Psoas muscle (tissue), 8 donors: ENCODE measurements at places on chromosomes 6 and 20. TPM values are rescaled to one million over a fixed set of nuclear protein-coding genes. Genes with fewer than 3 reads are reported as not detected.

DNA sequence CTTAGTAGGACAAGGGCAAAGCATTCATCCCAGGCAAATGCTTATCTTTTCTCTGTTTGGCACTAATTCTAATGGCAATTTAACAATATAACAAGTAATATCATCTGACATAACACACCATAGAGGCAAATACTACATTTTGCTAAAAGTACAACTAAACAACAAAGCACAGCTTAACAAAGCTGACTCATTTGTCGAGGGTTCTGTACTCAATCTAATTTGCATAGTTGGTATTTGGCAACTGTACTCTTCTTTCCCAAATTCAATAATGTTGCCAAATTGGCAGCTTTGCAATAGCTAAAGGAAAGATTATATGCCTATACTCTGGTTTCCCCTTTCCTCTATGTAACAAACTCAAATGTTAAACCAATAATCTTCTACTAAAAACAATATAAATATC is 461.0 kb downstream of the PKHD1 start:
- no peak for DNase-seq
- H3K27ac ChIP-seq, result no peak overlapping the region
- H3K27me3 ChIP-seq, result no peaks in the 10 kb centered on the region
- no peak overlapping the region for H3K4me3 ChIP-seq
- H3K4me1 ChIP-seq, result no peaks in the 10 kb centered on the region
- no peaks in the 10 kb centered on the region for H3K36me3 ChIP-seq

GRCh38 chr6:2157441-2158127 is 87.8 kb downstream of the GMDS start:
- H3K27ac ChIP-seq, result no peak overlapping the region
- no peaks in the 10 kb centered on the region for H3K27me3 ChIP-seq
- H3K4me1 ChIP-seq, result peaks cover 5% of the 10 kb centered on the region
- H3K36me3 ChIP-seq, result no peaks in the 10 kb centered on the region
- DNase-seq, result no peak

DNA sequence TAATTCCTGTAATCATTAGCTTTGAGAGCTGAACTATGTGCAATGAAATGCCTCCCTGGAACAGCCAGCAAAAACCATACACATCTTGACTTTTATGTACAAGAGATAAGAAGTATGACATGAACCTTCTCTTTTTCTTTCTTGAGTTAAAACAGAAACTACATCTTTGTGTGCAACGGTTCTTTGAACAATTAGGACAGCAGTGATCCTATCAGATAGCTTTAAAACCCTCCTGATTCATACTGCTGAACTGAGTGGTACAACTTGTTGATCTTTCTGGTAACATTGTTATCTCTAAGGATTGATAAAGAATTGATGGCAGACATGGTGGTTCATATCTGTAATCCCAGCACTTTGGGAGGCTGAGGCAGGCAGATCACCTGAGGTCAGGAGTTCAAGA is 43.4 kb downstream of the TRAF3IP2 start:
- no peak for DNase-seq
- no peaks in the 10 kb centered on the region for H3K27me3 ChIP-seq
- H3K36me3 ChIP-seq, result peaks cover 59% of the 10 kb centered on the region
- no peak overlapping the region for H3K4me3 ChIP-seq
- H3K4me1 ChIP-seq, result peaks cover 43% of the 10 kb centered on the region

GRCh38 chr6:33665957-33666356 is 44.8 kb downstream of the ITPR3 start:
- no peak for DNase-seq
- no peaks in the 10 kb centered on the region for H3K27me3 ChIP-seq
- no peak overlapping the region for H3K27ac ChIP-seq
- no peak overlapping the region for H3K4me3 ChIP-seq
- H3K36me3 ChIP-seq, result peaks cover 8% of the 10 kb centered on the region

- peak overlapping the region; percentile 64 for H3K4me3 ChIP-seq
- H3K27ac ChIP-seq, result peak overlapping the region; percentile 91
- H3K4me1 ChIP-seq, result peaks cover 67% of the 10 kb centered on the region
- DNase-seq, result peak; percentile 90
- H3K36me3 ChIP-seq, result no peaks in the 10 kb centered on the region
- H3K27me3 ChIP-seq, result no peaks in the 10 kb centered on the region
Measured at GRCh38 chr20:19974630-19975435, 42.3 kb upstream of the NAA20 start.

- DNase-seq, result no peak
- H3K27me3 ChIP-seq, result no peaks in the 10 kb centered on the region
- H3K36me3 ChIP-seq, result no peaks in the 10 kb centered on the region
- no peak overlapping the region for H3K27ac ChIP-seq
- H3K4me3 ChIP-seq, result no peak overlapping the region
Measured at GRCh38 chr20:63108247-63108646, 101.5 kb upstream of the BHLHE23 start.

DNA sequence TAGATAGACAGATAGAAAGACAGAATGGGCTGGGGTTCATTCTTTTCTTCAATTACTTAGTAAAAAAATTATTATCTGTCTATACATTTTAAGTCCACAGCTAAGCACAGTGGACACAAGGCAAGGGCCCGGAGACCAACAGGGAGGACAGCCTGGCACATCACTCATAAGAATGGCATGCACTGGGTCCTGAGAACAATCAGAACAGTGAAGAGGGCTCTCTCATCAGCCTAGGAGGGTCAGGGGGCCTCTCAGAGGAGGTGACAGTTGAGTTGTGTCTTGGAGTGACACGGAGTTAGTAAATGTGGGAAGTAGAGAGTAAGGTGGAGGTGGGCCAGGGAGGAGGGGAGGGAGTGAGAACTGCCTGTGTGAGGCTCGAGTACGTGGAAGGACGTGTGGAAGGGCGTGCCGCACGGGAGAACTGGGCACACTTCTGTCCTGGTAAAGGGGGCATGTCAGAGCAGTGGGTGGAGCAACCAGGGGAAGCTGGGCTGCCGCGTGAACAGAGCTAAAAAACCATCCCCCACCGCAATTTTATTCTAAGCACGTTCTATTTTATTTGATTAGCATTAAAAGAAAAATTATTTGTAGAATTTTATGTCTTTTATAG is 45.1 kb upstream of the DSP start:
- H3K4me3 ChIP-seq, result no peak overlapping the region
- no peak overlapping the region for H3K27ac ChIP-seq
- no peaks in the 10 kb centered on the region for H3K27me3 ChIP-seq
- no peaks in the 10 kb centered on the region for H3K4me1 ChIP-seq
- DNase-seq, result no peak

DNA sequence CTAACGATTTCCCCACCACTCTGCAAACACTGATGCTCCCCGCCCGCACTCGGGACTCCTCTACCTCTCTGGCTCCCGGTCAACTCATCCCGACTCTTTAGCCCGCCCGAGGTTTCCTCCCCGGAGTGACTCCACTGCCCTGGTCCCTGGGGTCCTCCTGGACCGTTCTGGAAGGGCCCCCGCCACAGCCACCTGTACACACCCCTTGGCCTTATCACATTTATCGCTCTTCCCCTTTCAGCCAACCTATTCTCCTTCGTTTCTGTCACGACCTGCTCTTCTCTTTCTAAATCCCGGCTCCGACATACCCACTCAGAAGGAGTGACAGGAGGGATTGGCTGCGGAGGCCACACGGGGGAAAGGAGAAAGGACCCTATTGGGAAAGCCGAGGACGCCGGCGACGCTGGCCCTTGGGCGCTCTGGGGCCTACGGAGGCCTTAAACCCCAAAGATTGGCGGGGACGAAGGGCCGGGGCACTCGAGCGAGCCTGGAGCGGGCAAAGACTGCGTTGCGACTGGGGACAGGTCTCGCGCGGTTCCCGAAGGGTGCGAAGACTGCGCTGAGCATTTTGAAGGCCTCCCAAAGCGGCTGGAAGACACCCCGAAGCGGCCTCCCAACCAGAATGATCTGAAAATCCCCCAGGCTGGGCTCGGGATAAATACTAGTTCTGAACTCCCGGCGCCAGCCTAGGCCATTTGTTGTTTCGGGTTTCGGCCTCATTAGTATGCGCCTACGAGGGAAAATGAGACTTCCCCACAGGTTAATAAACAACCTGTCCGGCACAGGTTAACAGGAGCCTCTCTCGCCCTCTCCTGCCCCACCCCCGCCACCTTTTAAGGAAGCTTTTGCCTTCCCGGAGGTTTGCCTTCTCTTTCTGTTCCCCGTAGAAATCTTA is 9.2 kb downstream of the SIM1 start:
- peaks cover 15% of the 10 kb centered on the region for H3K4me1 ChIP-seq
- peak overlapping the region; percentile 96 for H3K27ac ChIP-seq
- H3K27me3 ChIP-seq, result peaks cover 3% of the 10 kb centered on the region
- no peaks in the 10 kb centered on the region for H3K36me3 ChIP-seq
- H3K4me3 ChIP-seq, result peak overlapping the region; percentile 84

DNA sequence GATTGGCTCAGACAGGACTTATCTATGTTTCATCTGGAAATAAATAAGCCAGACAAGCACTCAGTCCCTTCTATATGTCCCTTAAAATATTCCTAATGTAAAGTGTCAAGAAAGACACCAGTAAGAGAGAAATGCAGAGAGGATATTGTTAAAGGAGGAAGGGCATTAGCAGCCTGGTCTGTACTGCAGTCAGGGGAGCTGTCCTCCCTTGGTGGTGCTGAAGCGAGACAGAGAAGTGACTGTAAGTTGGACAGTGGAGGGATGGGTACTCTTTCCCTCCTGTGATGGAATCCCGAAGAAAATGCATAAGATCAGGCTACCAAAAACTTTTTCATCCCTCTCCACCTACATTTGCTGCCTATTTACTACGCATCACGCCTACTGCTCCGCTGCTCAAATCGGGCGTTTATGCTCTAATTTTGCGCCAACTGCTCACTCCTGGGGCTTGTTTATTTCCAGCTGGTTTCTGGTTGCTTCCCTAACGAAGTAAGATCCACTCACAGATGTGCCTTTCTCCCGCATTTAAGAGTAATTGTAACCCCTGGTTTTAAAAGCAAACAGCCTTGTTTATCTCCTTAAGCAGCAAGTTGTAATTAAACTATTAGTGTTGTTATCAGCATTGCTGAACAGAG is 35.2 kb downstream of the PHACTR1 start:
- peaks cover 6% of the 10 kb centered on the region for H3K27me3 ChIP-seq
- peak; percentile 59 for DNase-seq
- no peaks in the 10 kb centered on the region for H3K4me1 ChIP-seq
- no peaks in the 10 kb centered on the region for H3K36me3 ChIP-seq

GRCh38 chr6:106124437-106125430 is 38.6 kb downstream of the PRDM1 start:
- no peaks in the 10 kb centered on the region for H3K27me3 ChIP-seq
- no peak for DNase-seq
- no peak overlapping the region for H3K27ac ChIP-seq
- H3K36me3 ChIP-seq, result no peaks in the 10 kb centered on the region
- H3K4me1 ChIP-seq, result no peaks in the 10 kb centered on the region

DNA sequence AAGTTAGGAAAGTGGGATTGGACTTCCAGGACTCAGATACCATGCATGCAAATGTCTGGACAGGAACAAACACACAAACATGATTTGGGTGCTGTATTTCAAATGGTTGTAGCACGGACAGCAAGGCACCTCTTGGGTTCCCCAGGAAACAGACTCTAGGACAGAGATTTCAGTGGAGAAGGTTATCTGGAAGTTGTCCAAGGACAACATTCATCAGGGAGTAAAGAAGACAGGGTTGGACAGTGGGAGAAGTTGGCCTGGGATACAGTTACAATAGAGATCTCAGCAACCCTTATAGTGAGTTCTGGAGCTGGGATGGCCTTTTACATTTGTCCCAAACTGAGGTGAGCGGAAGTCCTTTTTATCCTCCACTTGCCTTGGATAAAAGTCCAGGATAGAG is 19.8 kb upstream of the TINAG start:
- H3K4me1 ChIP-seq, result no peaks in the 10 kb centered on the region
- H3K27ac ChIP-seq, result no peak overlapping the region
- H3K36me3 ChIP-seq, result no peaks in the 10 kb centered on the region
- H3K27me3 ChIP-seq, result no peaks in the 10 kb centered on the region
- no peak for DNase-seq

DNA sequence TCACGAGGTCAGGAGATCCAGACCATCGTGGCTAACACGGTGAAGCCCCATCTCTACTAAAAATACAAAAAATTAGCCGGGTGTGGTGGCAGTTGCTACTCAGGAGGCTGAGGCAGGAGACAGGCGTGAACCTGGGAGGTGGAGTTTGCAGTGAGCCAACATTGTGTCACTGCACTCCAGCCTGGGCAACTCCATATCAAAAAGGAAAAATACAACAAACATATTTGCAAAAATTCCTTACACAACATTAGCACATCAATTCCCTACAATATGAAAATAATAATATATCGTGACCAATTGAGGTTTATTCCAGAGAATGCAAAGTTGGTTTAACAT is 38.8 kb upstream of the PLEKHG1 start:
- no peaks in the 10 kb centered on the region for H3K36me3 ChIP-seq
- H3K4me3 ChIP-seq, result no peak overlapping the region
- H3K27ac ChIP-seq, result no peak overlapping the region
- DNase-seq, result no peak
- no peaks in the 10 kb centered on the region for H3K4me1 ChIP-seq
- no peaks in the 10 kb centered on the region for H3K27me3 ChIP-seq

- H3K27me3 ChIP-seq, result peaks cover 10% of the 10 kb centered on the region
- H3K27ac ChIP-seq, result peak overlapping the region; percentile 68
- DNase-seq, result peak; percentile 77
- no peaks in the 10 kb centered on the region for H3K4me1 ChIP-seq
- H3K4me3 ChIP-seq, result peak overlapping the region; percentile 60
Measured at GRCh38 chr6:33080127-33081089, 4.6 kb downstream of the HLA-DPB1 start.

DNA sequence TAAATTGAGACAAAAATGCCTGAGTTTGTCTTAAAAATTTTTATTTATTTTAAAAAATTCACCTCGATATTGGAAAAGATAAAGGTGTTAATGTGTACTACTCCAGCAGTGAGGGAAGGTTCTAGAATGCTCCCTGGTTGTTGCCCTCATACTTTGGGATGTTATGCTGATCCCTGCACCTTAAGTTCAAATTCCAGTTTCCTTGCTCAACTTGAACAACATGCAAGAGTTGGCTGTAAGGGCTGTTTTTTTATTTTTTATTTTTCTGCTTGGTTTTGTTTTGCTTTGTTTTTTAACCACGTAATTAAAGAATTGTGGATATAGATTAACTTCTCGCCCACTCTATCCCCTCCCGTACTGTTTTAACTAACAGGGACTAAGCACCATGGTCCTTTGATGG is 158.7 kb upstream of the CITED2 start:
- no peaks in the 10 kb centered on the region for H3K36me3 ChIP-seq
- H3K27ac ChIP-seq, result no peak overlapping the region
- H3K4me3 ChIP-seq, result no peak overlapping the region
- H3K4me1 ChIP-seq, result no peaks in the 10 kb centered on the region
- H3K27me3 ChIP-seq, result no peaks in the 10 kb centered on the region
- DNase-seq, result no peak

DNA sequence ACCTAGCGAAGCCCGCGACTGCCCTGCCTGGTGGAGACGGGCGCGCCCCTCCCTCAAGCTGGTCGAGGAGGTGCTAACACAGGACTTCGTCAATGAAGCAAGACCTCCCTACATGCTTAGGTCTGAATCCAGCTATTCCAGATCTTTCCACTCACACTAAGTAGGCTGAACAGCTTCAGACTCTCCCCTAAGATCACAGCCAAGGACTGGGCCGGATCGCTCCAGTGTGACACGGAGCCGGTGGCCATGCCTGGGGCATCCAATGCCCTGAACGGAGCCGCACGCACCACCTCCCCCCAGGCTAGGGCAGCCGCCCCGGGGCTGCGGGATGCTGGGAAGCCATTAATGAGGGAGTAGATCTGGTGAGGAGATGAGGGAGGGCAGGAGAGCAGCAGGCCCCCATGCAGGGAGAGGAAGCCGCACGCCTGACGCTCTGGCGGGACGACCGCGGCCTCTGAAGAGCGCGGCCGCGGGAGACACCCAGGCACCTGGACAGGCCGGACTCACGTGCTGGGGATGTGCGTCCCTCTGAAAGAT is 200.0 kb downstream of the WDR27 start:
- no peaks in the 10 kb centered on the region for H3K4me1 ChIP-seq
- no peaks in the 10 kb centered on the region for H3K36me3 ChIP-seq
- no peak overlapping the region for H3K4me3 ChIP-seq
- no peak overlapping the region for H3K27ac ChIP-seq
- no peaks in the 10 kb centered on the region for H3K27me3 ChIP-seq
- no peak for DNase-seq

The CLPSL1 gene
- not detected for total RNA-seq

The CYP21A2 gene
- 9.9 TPM for total RNA-seq

The BPIFB1 gene
- not detected for total RNA-seq
